ENCODE measurements at places on chromosomes 6 and 20.
A peak's percentile ranks its signal among the peaks of the same experiment; 100 is the strongest.

DNA sequence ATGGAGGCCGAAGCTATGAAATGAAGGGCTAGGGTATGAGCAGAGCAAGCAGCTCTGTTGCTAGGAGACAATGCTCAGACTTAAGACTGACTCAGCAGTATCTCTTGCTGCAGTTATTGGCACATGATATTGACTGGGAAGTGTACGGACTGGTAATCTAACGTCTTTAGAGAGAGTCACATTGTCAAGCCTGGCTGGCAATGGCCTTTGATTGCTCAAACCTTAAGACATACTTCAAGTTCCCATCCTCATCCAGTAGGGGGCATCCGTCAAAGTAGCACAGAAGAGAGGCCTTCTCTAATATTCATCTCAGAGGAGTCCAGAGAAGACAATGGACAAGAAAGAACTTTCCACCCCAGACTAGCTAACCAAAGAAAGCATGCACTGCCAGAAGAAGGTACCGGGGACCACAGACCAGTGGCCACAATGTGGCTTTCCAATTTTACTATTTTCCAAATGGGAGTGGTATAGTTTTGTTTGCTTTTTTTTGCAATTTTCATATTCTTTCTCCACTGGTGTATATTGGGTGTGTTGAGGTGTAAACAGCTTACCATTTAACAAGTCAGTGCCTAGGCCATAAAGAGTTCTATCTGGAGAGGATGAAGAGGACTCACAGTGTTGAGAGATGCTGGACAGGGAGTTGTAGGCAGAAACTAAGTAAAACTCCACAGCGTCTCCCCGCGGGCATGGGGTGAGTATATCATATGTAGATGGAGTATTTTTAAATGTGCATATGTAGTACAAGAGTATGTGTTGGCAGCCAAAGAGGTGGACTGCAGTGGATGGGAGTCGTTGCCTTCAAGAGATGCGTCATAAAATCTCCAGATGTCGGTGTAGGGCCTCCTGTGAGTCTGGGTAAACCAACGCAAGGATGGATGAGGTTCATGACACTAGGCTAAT lies 36.7 kb downstream of the LRFN2 start:
- DNase-seq = no peak

DNA sequence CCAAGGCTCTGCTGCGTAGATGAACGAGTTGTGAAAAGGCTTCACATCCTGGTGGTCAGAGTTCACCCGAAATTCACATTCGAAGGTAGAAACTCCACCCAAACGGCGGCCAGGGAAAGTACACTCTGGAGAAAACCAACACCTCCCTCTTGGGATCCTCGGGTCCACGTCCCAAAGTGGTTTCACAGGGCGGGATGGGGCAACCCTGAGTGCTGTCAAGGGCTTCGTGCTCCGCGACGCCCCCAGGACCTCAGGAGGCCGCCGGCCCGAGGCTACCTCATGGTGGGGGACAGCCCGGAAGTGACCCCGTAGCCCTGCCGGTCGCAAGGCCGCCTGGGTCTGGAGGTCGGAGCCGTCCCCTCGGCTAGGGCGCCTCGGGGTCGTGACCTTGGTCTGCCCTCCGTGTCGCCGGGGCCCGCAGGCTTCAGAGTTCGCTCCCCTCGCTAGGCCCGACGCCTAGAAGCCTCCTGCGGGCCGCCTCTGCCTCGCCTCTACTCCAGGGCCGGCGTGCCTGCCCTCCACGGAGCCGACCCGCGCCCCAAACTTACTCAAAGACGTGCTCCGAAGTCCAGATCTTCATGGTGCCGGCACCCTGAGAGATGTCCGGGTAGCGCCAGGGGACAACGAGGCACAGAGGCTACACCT lies at the start of gene PRELID3B:
Gene PRELID3B (minus strand): TSS at position 636 of the 645 bp plus-strand sequence. CDS start 56 bp downstream, at position 580.
- no peak for DNase-seq

GRCh38 chr6:53770780-53771249 lies 24.0 kb upstream of the LRRC1 start:
- no peak for DNase-seq

- no peak for DNase-seq
Measured at GRCh38 chr6:13550656-13551055, 23.7 kb upstream of the SIRT5 start.

DNA sequence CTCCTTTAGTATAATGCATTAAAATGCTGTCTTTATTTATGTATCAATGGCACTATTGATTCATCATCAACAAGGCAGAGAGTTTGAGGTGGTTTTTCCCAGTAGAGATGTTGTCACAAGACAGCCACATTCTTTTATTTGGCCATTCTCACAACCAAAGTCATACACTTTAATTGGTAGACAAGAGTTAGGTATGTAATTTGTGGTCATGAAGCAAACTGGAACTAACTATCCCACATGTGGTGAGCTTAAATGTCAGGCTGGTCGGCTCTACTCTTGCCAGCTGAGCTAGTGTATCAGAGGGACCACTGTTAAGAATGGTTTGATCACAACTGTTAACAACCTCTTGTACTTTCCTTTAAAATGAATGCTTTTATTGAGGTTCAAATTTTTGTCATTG lies 714.6 kb downstream of the CD109 start:
- no peak for DNase-seq

DNA sequence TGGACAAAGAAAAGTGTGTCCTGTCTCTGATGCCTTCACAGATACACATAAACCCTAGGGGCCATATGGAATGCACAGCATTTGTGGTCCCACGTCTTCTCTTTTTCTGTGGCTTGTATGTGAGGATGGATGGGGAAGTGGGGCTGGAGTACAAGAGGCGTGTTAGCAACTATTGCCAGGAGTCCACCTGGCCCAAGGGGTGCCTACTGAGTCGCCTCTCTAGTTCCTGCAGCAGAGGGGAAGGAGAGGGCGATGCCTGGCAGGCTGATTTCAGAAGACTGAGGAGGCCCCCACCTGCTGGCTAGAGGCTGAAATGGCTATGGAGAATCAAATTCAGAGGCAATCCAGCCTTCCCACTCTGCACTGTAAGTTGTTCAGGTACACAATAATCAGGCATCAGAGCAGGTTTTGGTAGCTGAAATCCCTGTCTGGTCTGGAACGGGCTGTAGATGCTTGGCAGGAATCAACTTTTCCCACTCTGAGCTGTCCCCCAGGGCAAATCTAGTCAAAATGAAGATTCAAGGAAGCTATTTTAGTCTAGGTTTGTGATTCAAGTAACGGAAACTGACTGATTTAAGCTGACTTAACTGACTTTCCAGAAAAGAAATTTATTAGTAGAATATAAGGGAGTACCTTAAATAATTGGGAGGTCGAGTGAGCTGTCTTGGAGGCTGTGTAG lies 14.9 kb upstream of the PPARD start:
- DNase-seq = peak; percentile 55

GRCh38 chr20:31603822-31604566 lies 1.1 kb upstream of the ID1 start:
- peak; percentile 79 for DNase-seq

- DNase-seq = no peak
Measured at GRCh38 chr6:56241124-56241802, 6.1 kb downstream of the COL21A1 start.

DNA sequence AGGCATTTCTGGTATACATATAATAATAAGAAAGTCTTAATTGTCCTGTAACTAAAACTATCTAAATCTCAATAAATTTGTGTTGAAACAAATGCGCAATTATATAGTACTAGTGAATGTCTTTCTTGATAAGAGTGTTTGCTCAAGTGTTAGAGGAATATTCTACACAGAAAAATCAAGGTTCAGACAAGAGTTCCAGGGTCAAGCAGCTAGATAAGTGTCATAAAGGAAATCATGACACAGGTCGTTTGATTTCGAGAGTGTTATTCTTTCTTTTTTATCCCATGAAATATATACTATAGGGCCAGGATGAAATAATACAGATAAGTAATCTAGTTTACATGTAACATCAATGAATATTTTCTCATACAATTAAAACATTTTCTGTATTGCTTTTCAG lies 366.1 kb downstream of the UTRN start:
- no peak for DNase-seq

DNA sequence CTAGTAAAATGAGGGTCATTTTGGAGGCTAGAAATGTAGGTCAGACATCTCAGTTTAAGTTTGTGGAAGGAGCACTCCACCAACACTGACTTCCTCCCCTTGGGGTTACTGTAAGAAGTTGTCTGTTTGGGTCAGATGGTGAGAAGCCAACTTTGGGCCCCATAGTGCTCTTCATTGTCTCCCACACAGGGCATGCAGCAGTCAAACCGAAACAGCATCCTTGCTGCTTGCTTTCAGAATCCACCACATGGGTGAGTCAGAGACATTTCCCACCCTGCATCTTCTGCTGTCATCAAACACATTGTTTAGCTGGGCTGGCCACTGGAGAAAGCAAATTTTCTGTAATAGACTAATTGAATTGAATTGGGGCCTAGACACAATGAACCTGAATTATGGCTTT lies 16.8 kb downstream of the IL17F start:
- DNase-seq = no peak

DNA sequence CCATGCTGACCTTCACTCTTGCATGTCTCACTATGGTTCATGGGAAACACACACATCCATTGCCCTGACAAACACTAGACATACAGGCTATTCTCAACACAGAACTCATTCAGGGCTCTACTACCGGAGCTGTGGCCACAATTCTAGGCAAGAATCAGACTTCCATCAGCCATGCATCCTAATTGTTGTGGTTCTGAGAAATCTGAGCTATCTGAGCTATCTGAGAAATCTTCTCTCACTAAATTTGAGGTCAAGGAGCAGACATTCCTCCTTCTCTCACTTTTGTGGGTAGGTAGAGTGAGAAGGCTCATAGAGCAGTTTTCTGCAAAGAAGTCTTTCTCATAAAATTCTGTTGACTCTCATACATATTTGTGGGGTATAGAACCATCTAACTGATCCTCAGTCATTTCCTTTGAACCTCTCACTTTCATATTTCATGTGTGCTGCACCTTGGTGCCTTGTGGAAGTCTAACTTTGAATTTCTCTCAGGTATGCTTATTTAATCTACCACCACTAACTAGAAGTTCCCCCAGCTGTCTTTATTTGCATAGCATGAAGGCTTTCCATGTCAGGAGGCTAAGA lies 43.6 kb downstream of the ADGRF1 start:
- DNase-seq = no peak

- no peak for DNase-seq
Measured at GRCh38 chr20:19435821-19436220, 223.4 kb downstream of the SLC24A3 start.

DNA sequence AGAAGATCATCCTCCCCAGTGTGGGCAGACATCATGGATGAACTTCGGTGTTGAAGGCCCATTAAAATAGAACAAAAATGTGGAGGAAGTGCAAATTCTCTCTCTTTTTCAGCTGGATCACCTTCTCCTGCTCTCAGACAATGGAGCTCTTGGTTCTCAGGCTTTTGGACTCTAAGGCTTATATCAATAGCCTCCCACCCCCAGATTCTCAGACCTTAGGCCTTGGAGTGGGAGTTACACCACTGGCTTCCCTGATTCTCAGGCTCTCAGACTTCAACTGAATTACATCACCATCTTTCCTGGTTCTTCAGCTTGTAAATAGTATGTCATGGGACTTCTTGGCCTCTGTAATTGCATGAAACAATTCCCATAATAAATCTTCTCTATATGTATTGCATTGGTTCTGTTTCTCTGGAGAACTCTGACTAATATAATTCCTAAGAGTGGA lies 36.6 kb downstream of the NSFL1C start:
- DNase-seq = no peak

- no peak for DNase-seq
Measured at GRCh38 chr6:170130201-170130621, 160.7 kb downstream of the DLL1 start.

DNA sequence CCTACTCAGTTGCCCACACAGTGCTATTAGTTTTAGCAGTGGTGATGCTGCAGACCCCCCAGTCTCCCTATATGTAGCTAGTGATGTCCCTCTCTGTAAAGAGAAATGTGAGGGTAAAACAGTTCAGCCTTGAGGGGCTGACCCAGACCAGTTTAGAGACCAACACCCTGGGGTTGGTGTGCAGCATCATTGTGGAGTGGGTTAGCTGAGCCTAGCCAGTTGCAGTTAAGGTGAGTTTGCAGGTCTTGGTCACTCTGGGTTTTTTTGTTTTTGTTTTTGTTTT lies 401 bp upstream of the B3GALT4 start:
- no peak for DNase-seq

DNA sequence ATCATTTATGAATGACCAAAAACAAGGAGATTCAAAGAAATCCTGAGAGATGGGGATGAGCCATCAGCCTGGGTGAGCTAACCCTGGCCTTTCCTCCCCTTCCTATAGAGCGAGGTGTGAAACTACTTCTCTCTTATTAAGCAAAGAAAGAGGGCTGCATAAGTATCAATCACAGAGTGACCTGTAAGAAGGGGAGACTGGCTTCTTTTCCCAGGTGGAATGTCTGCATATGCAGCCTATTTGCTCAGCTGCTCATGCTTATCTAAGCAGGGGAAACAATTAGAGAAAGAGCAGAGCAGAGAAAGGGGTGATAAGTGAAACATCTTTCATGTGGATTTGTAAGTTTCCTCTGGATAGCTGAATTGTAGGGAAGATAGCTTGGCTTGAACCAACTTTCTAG lies 160.0 kb downstream of the PKHD1 start:
- no peak for DNase-seq

- no peak for DNase-seq
Measured at GRCh38 chr6:143806282-143807102, 36.6 kb upstream of the LTV1 start.

DNA sequence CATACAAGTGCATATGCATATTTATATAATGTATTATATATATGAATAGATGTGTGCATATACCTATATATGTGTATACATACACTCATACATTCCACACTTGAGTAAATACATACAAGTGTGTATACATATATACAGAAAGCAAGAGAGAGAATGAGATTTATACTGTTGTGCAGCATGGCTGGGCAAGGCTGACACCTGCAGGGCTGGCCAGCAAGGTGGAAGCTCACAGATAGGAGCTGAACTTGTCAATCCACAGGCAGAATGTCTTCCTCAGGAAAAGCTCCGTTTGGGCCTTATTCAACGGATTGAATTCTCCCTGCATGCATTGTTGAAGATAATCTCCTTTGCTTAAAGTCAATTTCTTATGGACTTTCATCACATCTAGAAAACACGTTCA lies 256.7 kb downstream of the ZNF217 start:
- DNase-seq = no peak
